ENCODE measurements at places on chromosomes 3 and 15. TPM values are rescaled to one million over a fixed set of nuclear protein-coding genes. Genes with fewer than 3 reads are reported as not detected.

GRCh38 chr3:127171721-127172120 lies 21.2 kb upstream of the PRR23E start:
- H3K27me3 ChIP-seq: no peaks in the 10 kb centered on the region
- no peak overlapping the region for H3K4me3 ChIP-seq
- no peak for DNase-seq
- H3K27ac ChIP-seq: no peak overlapping the region

- no peaks in the 10 kb centered on the region for H3K27me3 ChIP-seq
- no peak overlapping the region for H3K4me3 ChIP-seq
- H3K27ac ChIP-seq: no peak overlapping the region
- no peaks in the 10 kb centered on the region for H3K4me1 ChIP-seq
- H3K36me3 ChIP-seq: no peaks in the 10 kb centered on the region
Measured at GRCh38 chr3:174417573-174417972, 441.6 kb upstream of the NAALADL2 start.

GRCh38 chr15:76193934-76194333 lies 117.3 kb downstream of the ETFA start:
- H3K27me3 ChIP-seq: no peaks in the 10 kb centered on the region
- no peaks in the 10 kb centered on the region for H3K4me1 ChIP-seq
- DNase-seq: no peak
- no peak overlapping the region for H3K27ac ChIP-seq
- H3K36me3 ChIP-seq: no peaks in the 10 kb centered on the region

GRCh38 chr3:193836918-193837317 lies 243.9 kb downstream of the OPA1 start:
- no peaks in the 10 kb centered on the region for H3K27me3 ChIP-seq
- H3K36me3 ChIP-seq: no peaks in the 10 kb centered on the region
- no peak overlapping the region for H3K27ac ChIP-seq
- no peak overlapping the region for H3K4me3 ChIP-seq
- H3K4me1 ChIP-seq: no peaks in the 10 kb centered on the region

- H3K4me3 ChIP-seq: no peak overlapping the region
- DNase-seq: no peak
- H3K27ac ChIP-seq: no peak overlapping the region
- no peaks in the 10 kb centered on the region for H3K27me3 ChIP-seq
- H3K4me1 ChIP-seq: peaks cover 16% of the 10 kb centered on the region
Measured at GRCh38 chr3:152313430-152313829, 44.7 kb downstream of the MBNL1 start.

DNA sequence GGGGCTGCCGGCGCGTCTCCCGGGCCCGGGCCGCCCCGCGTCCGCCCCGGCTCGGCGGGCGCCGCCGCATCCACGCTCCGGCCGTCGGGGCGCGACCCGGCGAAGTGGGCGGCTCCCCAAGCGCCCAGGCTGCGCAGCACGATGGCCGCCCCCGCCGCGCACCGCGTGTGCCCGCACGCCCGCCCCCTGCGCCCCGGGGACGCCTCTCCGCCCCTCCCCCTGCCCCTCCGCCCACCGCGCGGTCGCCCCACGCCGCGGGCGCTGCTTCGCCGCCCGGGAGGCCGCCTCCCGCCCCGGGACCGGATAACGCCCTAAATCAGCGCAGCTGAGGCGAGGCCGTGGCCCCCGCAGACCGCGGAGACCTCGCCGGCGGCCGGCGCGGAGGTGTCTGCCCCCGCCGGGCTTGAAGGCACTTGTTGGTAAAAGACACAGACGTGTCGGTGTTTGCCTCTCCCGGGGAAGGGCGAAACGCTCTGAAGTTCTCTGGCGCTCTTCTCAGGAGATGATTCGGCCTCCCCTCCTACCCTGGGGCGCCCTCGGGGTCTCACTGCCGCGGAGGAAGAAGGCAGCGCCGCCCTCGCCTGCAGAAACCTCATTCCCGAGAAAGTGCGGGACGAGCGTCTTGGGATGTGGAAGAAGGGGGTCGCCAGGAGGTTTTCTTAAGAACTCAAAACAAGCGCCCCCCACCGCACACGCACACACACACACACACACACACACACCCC lies at the start of gene BNC1:
Gene BNC1, minus strand, starts transcription at position 106 of the 725 bp plus-strand sequence. Its CDS starts 36 bp downstream, at position 70.
- peaks cover 3% of the 10 kb centered on the region for H3K27me3 ChIP-seq
- peak within 1 kb of the TSS; percentile 31 for H3K4me3 ChIP-seq
- no peak within 1 kb of the TSS for H3K27ac ChIP-seq
- H3K4me1 ChIP-seq: no peaks in the 10 kb centered on the region
- H3K36me3 ChIP-seq: no peaks in the 10 kb centered on the region

GRCh38 chr3:11835028-11835639 lies 11.6 kb downstream of the TAMM41 start:
- H3K27ac ChIP-seq: no peak overlapping the region
- H3K4me3 ChIP-seq: no peak overlapping the region
- no peaks in the 10 kb centered on the region for H3K4me1 ChIP-seq

DNA sequence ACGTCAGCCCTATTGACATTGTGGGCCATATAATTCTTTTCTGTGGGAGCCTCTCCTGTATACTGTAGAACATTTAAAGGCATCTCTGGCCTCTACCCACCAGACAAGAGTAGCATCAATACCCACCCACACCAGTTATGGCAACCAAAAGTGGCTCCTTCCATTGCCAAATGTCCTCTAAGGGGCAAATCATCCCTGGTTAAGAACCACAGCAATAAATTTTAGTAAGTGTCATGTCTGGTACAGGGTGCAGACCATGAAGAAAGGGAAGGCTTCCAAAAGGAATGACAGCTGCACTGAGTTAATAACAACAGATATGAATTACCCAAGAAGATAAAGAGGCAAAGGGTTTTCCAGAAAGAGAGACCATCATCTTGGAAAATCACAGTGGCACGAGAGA lies 6.9 kb upstream of the CLDN18 start:
- no peak for DNase-seq
- H3K27ac ChIP-seq: no peak overlapping the region

DNA sequence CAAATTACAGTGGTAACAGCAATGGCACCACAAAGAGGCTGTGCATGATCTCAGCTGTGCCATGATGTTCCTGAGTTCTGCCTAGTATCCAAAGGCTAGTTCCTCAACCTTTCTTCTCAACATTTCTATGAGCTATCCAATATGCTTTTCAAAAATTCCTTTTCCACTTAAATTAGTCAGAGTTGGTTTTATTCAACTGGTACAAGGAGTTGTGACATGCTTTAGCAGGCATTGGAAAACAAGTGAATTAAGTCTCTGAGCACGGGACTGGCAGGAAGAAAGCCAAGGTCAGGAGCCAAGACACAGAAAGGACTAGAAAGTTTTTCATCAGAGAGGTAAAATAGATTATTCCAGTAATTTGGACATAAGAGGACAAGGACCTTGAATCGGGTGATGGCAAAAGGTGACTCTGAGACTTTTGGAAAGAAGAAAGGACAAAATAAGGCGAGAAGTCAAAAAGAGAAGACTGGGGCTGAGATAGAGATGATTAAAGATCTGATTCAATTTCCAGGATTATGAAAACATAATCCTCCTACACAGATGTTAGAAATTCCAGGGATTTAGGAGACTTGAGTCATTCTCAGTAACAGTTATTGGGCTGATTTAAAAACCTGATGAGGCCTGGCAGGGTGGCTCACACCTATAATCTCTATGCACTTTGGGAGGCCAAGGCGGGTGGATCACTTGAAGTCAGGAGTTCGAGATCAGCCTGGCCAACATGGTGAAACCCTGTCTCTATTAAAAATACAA lies 36.1 kb downstream of the PBRM1 start:
- H3K36me3 ChIP-seq: peaks cover 9% of the 10 kb centered on the region
- no peaks in the 10 kb centered on the region for H3K27me3 ChIP-seq
- peak overlapping the region; percentile 55 for H3K27ac ChIP-seq
- H3K4me1 ChIP-seq: no peaks in the 10 kb centered on the region
- no peak overlapping the region for H3K4me3 ChIP-seq

DNA sequence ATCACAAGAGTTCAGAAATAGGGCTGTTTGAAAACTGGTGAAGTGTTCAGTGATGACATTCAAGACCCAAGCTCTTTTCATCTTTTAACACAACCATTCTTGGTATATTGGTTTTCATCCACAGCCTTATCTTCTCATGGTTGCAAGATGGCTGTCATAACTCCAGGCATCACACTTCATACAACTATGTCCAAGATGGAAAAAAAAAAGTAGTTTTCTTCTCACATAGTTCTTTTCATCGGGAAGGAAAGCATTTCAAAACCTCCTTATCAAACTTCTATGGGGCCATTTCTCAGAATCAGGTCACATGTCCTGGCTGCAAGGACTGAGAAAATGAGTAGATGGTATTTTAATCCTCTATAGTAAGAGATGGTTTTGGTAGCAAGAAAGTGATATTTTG lies 21.1 kb upstream of the MFSD1 start:
- H3K36me3 ChIP-seq: no peaks in the 10 kb centered on the region
- no peak overlapping the region for H3K27ac ChIP-seq
- H3K27me3 ChIP-seq: no peaks in the 10 kb centered on the region
- no peaks in the 10 kb centered on the region for H3K4me1 ChIP-seq

DNA sequence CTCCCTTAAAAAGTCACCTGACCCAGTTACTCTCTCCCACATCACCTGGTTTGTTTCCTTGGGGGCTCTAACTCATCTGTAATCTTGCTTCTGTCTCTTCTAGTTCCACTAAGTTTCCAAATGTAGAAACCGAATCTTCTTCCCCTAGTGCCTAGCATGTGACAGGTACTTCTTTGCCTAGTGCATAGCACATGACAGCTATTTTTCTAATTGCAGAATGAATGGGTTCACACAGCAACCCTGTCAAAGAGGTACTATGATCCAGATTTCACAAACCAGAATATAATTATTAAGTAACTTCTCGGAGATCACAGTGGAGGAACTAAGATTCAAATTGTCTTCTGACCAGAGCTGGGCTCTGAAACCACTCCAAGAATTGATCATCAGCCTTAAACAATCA lies 7.4 kb downstream of the DPH3 start:
- no peaks in the 10 kb centered on the region for H3K36me3 ChIP-seq

DNA sequence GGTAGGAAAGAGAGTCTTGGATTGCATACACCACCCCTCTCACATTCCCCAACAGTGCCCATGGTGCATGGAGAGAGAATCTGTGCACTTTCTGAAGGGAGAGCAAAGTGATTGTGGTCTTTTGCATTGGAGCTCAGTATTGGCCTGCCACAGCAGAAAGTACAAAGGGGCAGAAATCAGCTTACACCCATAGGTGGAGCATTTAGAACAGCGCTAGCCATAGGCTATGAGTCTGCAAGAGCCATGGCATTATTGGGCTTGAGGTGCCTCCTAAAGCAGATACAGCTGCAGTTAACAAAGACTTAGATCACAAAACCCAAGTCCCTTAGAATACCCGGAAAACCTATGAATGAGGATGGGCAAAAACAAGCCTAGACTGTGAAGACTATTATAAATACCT lies 21.8 kb downstream of the SI start:
- no peaks in the 10 kb centered on the region for H3K36me3 ChIP-seq
- no peaks in the 10 kb centered on the region for H3K4me1 ChIP-seq
- no peak for DNase-seq

GRCh38 chr3:172387728-172388127 lies 60.5 kb downstream of the GHSR start:
- H3K4me3 ChIP-seq: no peak overlapping the region
- no peaks in the 10 kb centered on the region for H3K27me3 ChIP-seq
- H3K4me1 ChIP-seq: peaks cover 2% of the 10 kb centered on the region
- peaks cover 1% of the 10 kb centered on the region for H3K36me3 ChIP-seq

GRCh38 chr3:179565496-179565895 lies 2.8 kb downstream of the ACTL6A start:
- H3K27me3 ChIP-seq: no peaks in the 10 kb centered on the region
- H3K4me3 ChIP-seq: no peak overlapping the region
- H3K27ac ChIP-seq: no peak overlapping the region
- peaks cover 2% of the 10 kb centered on the region for H3K36me3 ChIP-seq

DNA sequence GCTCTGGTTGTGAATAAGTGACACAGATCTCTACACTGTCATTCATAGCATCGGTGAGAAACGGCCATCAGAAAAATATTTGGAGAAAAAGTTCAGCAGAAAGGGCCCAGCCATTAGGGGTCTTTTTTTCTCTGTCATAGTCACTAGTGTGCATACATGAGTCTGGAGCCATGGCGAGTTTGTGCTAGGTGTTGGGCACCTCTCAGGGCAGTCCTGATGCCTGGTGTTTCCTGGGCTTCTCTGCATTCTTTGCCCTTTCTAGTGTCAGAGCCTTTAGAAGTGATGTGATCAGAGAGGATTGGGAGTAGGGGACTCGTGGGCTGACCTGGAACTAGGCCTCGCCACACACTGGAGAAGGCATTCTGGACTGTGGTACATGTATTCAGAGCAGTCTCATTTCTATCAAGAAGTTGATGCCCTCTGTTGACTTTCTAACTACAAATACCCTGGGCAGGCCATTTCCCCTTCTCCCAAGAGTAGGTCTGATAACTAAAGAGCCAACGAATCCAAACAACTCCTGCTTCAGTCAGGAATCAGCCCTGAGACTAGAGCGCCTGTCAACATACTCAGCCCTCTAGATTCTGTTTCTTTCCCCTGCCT lies 1.6 kb downstream of the KY start:
- H3K27ac ChIP-seq: no peak overlapping the region
- no peaks in the 10 kb centered on the region for H3K36me3 ChIP-seq
- DNase-seq: no peak
- no peaks in the 10 kb centered on the region for H3K27me3 ChIP-seq
- H3K4me1 ChIP-seq: no peaks in the 10 kb centered on the region
- no peak overlapping the region for H3K4me3 ChIP-seq

DNA sequence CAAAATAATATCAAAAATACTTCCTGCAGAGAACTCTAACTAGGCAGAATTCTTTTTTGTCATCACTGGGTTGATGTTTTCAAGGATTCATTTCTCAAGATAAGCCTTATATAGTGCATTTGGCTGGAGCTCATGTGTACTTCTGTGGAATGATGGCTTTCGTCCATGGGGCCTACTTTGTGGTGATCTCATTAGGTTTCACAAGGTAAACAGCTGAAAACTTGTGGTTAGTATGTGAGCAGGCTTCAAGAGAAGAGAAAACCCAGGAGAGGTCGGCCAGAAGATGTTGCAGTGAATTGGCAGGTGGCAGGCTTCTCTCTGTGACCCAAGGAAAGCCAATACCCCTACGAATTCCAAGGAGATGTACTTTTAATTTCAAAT lies 121.4 kb upstream of the PHLDB2 start:
- no peak overlapping the region for H3K4me3 ChIP-seq
- DNase-seq: no peak
- peak overlapping the region; percentile 76 for H3K27ac ChIP-seq
- H3K36me3 ChIP-seq: no peaks in the 10 kb centered on the region
- no peaks in the 10 kb centered on the region for H3K27me3 ChIP-seq
- H3K4me1 ChIP-seq: peaks cover 9% of the 10 kb centered on the region

DNA sequence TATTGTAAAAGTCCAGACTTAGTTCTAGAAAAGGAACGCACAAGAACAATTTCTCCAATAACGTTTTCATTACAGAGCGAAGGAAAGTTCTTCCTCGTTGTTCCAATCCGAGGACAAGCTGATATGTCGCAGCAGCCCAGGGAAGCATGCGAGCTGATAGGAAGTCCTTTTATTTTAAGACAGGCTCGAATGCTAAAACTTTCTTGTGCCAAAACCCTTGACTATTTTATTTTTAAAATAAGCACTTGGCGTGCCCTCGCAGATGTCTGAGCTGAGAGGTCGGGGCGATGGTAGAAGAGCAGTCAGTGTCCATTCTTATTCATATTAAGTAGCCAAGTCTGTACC lies 433 bp upstream of the MITF start:
- no peaks in the 10 kb centered on the region for H3K36me3 ChIP-seq
- H3K27me3 ChIP-seq: no peaks in the 10 kb centered on the region
- no peak overlapping the region for H3K27ac ChIP-seq
- no peaks in the 10 kb centered on the region for H3K4me1 ChIP-seq
- peak; percentile 50 for DNase-seq

Gene SKOR1
- total RNA-seq: 1.3 TPM

Gene BNC1
- 0.13 TPM for total RNA-seq

Gene XYLB
- total RNA-seq: 6.2 TPM

Gene KLHDC8B
- total RNA-seq: 27.0 TPM

Gene SH2D7
- total RNA-seq: not detected

Gene TBL1XR1
- 200 TPM for total RNA-seq

Gene HOMER2
- 7.1 TPM for total RNA-seq

Gene SERINC4
- not detected for total RNA-seq

Gene MYEF2
- total RNA-seq: 105 TPM

Gene GCHFR
- 7.7 TPM for total RNA-seq
